ENCODE measurements at places on chromosomes 11 and 22. TPM values are rescaled to one million over a fixed set of nuclear protein-coding genes. Genes with fewer than 3 reads are reported as not detected.

The STK33 gene
- total RNA-seq: 1.3 TPM

The CCDC88B gene
- 2.3 TPM for total RNA-seq

The OR52B6 gene
- total RNA-seq: not detected

The HORMAD2 gene
- total RNA-seq: not detected

The CALCB gene
- not detected for total RNA-seq

The FAT3 gene
- total RNA-seq: 0.33 TPM

The EI24 gene
- 137 TPM for total RNA-seq

The PARVA gene
- total RNA-seq: 55.5 TPM

The ANO5 gene
- total RNA-seq: 0.38 TPM

The SEPTIN3 gene
- total RNA-seq: under 0.01 TPM

The OR8H3 gene
- total RNA-seq: not detected

The HMBS gene
- total RNA-seq: 6.9 TPM

The OR4C3 gene
- not detected for total RNA-seq

The BCO2 gene
- 1.1 TPM for total RNA-seq

The UBE4A gene
- total RNA-seq: 55.9 TPM
